ENCODE measurements at places on chromosomes 13 and 19.

- DNase-seq = no peak
Observed at GRCh38 chr13:20814224-20814910, 40.6 kb upstream of the EEF1AKMT1 start.

DNA sequence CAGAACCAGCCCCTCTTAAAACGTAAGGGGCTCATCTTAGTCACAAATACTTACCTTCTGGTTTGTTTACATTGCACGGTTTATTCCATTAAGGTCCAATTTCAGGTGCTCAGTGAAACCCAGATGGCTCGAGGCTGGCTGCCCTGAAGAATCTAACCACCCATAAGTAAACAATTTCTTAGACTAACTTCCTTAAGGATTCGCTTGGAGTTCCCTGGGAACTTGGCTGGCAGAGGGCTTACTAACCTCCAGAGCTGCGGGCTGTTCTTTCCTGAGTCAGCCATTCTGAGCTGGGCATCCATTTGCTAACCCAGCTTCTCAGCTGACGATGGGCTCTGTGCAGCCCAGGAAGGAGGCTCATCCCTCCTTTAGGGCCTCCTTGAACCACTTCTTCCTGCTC, 262.1 kb downstream of the FGF9 start:
- no peak for DNase-seq

GRCh38 chr13:31663880-31664585, 75.3 kb upstream of the RXFP2 start:
- no peak for DNase-seq

- no peak for DNase-seq
Observed at GRCh38 chr19:5880604-5881078, 10.3 kb upstream of the FUT5 start.

Data from activated T-cell treated with anti-CD3 and anti-CD28 coated beads for 24 hours (primary cell).